Type B pancreatic cell (in vitro differentiated cells): ENCODE measurements at places on chromosomes 3 and 15. TPM values are rescaled to one million over a fixed set of nuclear protein-coding genes. Genes with fewer than 3 reads are reported as not detected.
A peak's percentile ranks its signal among the peaks of the same experiment; 100 is the strongest.

Gene CLEC3B
- total RNA-seq: 0.43 and 1.2 TPM in 2 replicates

Gene SPSB4
- 4.7 and 23.8 TPM in 2 replicates for total RNA-seq

Gene CYP1A2
- 1.6 TPM in 1 of 2 replicates, not detected in the other for total RNA-seq

Gene FETUB
- not detected in 2 replicates for total RNA-seq

Gene IGSF11
- total RNA-seq: 2.3 and 2.4 TPM in 2 replicates

DNA sequence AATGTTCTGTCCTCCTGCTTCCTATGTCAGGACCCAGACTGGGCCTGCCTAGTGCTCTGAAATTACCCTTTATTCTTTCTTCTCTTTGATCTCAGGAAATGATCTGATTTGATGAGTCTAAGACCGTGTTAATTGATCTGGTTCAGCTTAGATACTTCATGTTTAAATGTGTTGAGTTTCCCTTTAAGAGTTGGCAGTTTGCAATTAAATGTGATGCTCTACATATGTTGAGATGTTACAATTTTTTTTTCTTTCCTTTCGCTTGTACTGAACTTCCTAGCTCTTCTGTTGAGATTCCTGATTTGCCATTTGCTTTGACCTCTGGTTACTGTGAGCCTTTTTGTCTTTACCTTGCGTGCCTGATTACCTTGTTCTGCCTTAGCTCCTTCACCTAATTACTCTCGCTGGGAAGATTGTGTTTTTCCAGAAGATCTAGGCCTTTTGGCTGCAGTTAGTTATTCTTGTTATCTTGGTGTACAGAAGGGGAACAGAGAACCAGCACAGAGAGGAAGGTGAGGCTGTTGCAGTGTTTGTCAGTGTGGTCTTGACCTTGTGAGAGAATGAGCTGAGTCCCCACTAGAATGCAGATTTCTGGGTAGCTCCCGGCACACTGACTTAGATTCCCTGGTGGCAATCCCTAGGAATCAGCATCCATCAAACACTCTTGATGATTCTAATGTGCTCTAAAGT, 203.6 kb downstream of the EDEM1 start:
- H3K4me1 ChIP-seq: peaks cover 21% of the 10 kb centered on the region
- no peak for DNase-seq
- H3K4me3 ChIP-seq: no peak overlapping the region
- peak overlapping the region; percentile 33 for H3K27ac ChIP-seq
- no peaks in the 10 kb centered on the region for H3K36me3 ChIP-seq
- H3K27me3 ChIP-seq: no peaks in the 10 kb centered on the region

DNA sequence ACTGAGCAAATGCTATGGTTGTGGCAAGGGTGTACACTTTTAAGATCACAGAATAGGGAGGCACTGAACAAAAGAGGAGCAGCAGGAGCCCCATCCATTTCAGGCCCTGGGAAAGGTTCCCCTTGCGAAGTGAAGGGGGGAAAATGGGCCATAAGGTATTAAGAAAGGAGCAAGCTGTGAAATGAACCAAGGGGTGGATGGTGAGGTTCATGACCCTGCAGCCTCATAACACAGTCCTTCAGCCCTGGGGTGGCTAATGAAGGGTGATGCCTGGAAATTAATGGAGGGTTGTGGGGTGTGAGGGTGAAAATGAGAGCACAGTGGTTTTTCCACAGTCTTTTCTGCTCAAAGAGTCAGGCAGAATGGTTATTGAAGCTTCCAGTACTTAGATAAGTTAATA, 150.1 kb downstream of the PDZRN3 start:
- DNase-seq: no peak
- peak overlapping the region; percentile 22 for H3K27ac ChIP-seq
- peaks cover 3% of the 10 kb centered on the region for H3K27me3 ChIP-seq
- peaks cover 61% of the 10 kb centered on the region for H3K4me1 ChIP-seq

GRCh38 chr3:105970283-105970682, 101.5 kb upstream of the CBLB start:
- DNase-seq: no peak
- H3K27me3 ChIP-seq: no peaks in the 10 kb centered on the region
- H3K4me1 ChIP-seq: no peaks in the 10 kb centered on the region

DNA sequence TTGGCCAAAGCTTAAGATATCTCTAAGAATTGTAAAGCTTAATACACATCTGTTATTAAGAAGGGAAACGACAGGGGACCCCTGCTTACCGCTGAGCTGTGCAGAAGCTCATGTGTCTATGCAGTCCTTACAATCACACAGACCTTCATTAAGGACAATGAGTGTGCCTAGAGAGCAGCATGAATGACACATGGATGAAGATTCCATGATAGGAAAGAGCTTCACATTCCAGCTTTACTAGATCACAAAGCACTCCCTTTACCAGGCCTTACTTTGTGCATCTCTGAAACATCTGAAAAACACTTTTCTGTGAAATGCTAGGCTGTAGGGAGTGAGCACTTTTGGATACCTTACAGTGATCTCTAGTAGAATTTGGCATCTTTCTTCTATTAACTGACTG, 32.0 kb downstream of the RNF168 start:
- no peak for DNase-seq
- H3K36me3 ChIP-seq: peaks cover 13% of the 10 kb centered on the region
- no peak overlapping the region for H3K4me3 ChIP-seq
- no peak overlapping the region for H3K27ac ChIP-seq
- H3K27me3 ChIP-seq: no peaks in the 10 kb centered on the region
- H3K4me1 ChIP-seq: no peaks in the 10 kb centered on the region

- no peak within 1 kb of the TSS for H3K27ac ChIP-seq
- no peaks in the 10 kb centered on the region for H3K36me3 ChIP-seq
- H3K4me1 ChIP-seq: no peaks in the 10 kb centered on the region
- DNase-seq: no peak
Observed at GRCh38 chr3:114178770-114179368, at the start of gene DRD3. Gene DRD3 (minus strand): TSS chr3:114179052. CDS start chr3:114171992, 7,060 bp downstream.
